Cortex of kidney (tissue), 1 donor: ENCODE measurements at places on chromosomes 2 and 18.

- no peak for DNase-seq
Measured at GRCh38 chr18:52722904-52723303, 382.9 kb downstream of the DCC start.

GRCh38 chr2:20143263-20143662, 81.7 kb downstream of the SDC1 start:
- no peak for DNase-seq

DNA sequence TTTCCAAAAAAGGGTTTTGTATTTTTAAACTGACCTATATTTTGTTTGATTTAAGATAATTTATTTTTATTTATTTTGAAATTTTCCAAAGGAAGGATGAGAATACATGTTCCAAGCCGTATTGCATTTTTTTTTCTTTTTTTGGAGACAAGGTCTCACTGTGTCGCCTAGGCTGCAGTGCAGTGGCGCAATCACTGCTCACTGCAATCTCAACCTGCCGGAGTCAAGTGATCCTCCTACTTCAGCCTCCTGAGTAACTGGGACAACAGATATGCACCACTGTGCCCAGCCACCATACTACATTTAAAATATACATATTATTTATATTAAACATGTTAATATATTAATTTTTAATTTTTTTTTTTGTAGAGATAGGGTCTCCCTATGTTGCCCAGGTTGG, 15.0 kb downstream of the GEN1 start:
- no peak for DNase-seq

DNA sequence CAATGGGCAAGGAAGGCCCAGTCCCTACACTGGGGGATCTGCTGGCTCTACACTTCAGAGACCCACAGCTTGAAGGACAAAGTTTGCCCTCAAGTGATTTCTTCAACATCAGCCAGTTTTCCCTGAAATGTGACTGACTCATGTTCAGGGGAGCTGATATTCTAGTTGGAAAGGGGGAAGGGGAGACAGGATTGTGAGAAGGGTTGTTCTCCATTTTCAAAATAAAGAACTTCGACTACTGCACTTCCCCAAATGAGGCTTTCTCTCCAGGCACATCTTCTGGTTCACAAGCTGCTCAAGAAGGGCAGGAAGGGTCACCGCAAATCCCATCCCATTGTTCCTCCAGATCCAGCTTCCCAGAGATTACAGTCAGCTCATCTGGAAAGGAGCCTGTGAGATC, 117.6 kb downstream of the BCL2L11 start:
- no peak for DNase-seq

- DNase-seq, result no peak
Measured at GRCh38 chr18:67995769-67996168, 479.2 kb upstream of the DSEL start.

DNA sequence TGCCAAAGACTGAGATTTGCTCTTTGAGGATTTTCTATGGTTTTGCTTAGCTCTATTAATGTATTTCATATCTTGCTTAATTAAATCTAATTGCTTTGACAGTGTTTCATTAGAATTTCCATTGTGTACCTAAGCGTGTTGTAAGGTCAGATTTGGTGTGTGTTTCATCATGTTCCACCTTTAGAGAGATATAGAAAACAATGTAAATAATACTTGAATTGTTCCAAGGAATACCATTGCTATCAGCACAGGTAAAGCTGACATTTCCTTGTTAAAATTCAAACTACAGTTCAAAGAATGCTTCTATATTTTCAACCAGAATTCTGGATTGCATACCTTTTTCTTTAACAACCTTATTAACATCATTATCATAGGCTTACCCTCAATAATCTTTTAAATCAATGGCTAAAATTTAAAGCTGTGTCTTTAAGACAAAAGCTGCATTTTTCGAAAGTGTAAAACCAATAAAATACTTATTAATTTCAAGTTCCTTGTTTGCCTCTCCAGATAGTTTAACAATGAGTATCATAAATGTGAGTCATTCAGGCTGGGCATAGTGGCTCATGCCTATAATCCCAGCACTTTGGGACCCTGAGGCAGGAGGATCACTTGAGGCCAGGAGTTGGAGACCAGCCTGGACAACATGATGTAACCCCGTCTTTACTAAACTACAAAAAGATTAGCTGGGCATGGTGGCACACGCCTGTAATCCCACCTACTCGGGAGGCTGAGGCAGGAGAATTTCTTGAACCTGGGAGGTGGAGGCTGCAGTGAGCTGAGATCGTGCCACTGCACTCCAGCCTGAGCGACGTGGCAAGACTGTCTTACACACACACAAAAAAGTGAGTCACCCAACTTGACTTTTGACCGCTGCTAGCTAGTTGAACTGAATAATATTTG, 188.0 kb upstream of the PKDCC start:
- DNase-seq, result no peak

GRCh38 chr2:1660656-1661640, 83.4 kb downstream of the PXDN start:
- no peak for DNase-seq

DNA sequence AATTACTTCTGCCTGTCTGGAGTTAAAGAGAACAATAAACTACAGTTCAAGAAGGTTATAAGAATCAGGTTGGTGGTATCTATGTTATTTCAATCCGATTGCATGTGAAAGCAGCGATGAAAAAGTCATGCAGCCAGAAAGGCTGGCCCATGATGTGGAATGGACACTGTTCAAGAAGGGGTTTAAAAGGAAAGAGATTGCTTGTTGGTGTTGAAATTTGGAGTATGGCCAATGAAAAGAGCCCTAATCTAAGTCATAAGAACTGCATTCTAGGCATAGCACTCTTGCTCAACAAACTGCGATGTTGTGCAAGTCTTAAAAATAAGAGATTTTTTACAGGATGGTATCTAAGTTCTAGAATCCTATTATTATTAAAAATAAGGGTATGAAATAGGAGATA, 61.3 kb downstream of the EFEMP1 start:
- DNase-seq, result no peak

DNA sequence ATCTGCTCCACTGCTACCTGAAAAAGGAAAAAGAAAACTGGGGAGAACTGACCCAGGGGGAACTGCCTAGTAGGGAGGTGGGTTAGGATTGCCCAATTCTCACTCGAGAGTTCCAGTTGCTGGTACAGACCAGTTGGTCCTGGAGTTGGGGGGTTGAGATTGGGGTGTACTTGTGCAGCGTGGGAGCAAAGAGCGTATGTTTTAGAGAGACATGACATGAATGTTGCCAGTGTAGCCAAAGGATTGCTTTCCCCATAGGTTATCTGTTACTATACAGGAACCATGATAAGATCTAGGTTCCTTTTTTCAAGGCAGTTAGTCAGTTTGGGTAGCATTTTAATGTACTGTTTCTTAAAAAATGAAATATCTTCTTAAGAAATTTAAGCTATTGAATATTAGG, 68.6 kb downstream of the APLF start:
- DNase-seq, result no peak

- no peak for DNase-seq
Measured at GRCh38 chr2:134465228-134466105, 211.6 kb downstream of the MGAT5 start.

- no peak for DNase-seq
Measured at GRCh38 chr18:789397-789796, 22.6 kb downstream of the YES1 start.

- DNase-seq, result no peak
Measured at GRCh38 chr2:229265727-229266126, 5.4 kb downstream of the PID1 start.

GRCh38 chr18:10481831-10482230, 27.4 kb downstream of the APCDD1 start:
- DNase-seq, result no peak

GRCh38 chr2:122651236-122651635, 895.8 kb downstream of the TSN start:
- DNase-seq, result no peak

- no peak for DNase-seq
Measured at GRCh38 chr2:46010925-46011490, 286.2 kb upstream of the EPAS1 start.

DNA sequence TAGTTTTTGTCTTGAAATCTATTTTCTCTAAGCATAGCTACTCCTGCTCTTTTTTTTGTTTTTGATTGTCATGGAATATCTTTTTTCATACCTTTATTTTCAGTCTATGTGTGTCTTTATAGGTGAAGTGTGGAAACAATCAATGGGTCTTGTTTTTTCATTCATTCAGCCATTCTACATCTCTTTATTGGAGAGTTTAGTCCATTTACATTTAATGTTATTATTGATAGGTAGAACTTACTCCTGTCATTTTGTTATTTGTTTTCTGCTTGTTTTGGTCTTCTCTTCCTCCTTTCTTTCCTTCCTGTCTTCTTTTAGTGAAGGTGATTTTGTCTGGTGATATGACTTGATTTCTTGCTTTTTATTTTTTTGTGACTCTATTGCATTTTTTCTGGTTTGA, 17.8 kb downstream of the IL1RL2 start:
- no peak for DNase-seq
